Activated CD4-positive, alpha-beta T cell treated with anti-CD3 and anti-CD28 coated beads for 1 hour (primary cell): ENCODE measurements at places on chromosomes 16 and 17.

DNA sequence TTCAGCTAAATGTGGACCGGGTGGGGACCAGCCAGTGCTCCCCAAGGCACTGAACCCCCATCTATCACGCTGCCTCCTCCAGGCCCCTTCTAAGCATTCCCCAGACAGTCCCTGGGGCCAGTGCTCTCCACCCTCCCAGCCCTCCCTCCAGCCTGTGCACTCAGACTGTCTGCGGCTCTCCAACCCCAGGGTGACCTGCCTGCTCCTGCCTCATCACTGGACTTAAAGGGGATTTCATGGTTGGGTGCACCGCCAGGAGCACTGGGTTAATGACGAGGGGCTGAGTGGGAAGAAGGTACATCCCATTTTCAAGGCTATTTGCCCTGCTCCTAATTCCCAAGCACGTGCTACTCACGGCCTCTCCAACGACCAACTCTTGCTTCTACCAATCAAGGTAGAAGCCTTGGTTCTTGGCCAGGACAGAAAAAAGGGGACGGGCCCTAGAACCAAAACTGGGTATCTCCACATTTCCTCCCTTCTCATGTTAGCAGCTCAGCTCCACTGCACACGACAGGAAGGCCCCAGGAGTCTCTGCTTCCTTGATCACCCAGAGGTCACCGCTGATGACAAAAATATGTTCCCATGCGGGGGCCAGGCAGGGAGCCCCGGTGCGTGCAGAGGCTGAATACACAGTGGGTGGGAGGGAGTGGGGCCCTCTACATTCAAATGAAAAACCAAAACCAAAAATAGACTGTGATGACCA lies 3.5 kb upstream of the ABR start:
- no peak for DNase-seq

DNA sequence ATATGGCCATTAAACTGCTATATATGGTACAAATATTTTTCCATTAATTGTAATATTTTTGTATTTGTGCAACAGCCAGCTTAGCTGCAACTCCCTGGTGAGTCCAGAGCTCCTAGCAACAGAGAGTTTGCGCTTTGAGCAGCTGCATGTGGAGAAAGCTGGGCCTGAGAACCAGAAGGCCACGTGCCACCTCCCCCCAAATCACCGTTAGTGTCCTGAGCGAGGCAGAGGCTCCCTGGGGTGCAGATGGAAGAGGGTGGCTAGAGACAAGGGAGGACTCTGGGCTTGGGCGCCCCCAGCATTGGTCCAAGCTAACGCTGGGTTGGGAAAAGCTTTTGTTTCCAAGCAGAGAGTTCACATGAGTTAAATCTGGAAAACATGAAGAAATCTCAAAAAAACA lies 41.6 kb downstream of the HSBP1 start:
- DNase-seq = no peak

DNA sequence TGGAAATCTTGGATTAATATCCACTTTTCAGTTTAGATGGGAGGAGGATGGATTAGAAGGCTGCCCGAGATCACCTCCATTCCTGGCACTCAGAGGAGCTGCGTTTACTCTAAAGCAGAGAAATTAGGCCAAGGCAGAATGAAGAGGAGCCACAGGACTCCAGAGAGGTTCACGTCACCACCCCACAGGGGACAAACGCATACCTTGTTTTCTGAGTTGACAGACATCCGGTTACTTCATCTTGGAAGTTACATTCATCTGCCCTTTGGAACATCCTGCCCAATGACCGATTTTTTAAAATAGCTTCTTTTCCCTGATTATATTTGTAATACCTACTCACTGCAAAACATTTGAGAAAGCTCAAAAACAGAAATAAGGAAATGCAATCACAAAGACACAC lies 220.0 kb downstream of the SOX9 start:
- DNase-seq = no peak

DNA sequence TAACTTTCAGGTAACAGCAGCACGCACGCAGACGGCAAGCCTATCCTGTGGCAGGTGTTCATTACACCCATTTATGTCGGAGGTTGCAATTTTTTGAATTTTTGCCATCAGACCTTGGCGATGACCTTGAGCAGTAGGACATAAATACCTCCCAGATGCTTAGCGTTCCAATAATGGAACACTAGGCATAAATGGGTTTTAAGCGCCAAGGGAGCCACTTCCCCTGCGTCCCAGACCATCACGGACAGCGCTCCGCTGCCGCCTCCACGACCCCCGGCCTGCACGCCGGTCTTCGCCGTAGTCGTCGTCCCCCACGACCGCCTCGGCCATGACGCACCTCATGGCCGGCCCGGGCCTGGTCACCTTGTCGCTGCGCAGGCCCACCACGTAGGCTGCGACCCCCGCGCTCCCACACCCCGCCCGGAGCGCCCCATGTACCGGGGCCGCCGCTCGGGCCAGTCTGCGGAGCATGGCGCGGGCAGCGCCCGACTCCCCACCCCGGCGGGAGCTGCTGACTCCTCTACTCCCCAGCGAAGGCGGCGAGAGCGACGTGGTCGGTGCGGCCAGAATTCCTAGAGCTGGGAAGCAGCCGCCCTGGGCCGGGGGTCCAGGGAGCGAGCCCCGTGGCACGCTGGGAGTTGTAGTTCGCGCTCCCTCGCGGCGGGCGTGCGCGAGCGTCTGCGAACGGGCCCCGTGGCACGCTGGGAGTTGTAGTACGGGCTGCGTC lies 22.7 kb downstream of the TMEM235 start:
- DNase-seq = peak; percentile 75

DNA sequence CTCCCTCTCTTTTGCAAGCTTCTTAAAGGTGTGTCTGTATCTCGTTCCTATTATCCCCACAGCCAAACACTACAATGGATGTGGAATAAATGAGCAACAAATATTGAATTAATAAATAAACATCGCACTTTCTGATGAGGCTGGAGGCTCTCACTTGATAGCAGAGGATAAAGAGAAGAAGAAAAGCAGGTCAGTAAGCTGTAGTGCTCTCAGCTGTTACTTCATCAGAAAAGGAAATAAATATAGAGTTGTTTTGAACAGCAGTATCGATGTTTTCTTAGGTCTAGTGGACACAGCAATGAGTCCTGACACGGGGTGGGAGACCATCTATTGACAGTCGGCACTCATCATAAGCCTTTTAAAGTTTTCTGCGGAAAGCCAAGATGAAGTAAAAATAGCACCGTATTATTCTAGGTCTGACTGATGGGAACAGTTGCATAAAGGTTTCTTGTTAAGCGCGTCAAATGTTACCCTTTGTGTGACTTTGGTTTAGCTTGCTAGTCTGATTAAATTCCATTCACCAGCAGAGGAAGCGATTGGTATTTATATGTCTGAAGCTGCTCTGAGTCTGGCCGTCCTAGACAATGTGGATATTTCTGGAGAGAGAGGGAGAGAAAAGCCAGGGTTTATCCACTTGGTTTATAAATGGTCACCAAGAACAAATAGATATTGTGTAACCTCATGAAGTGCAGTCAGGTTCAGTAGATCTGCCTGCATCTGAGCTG lies 646.1 kb downstream of the CDH11 start:
- no peak for DNase-seq

GRCh38 chr17:230395-230770 lies 48.9 kb upstream of the DOC2B start:
- DNase-seq = no peak

- DNase-seq = no peak
These were observed 40.8 kb downstream of the HS3ST3A1 start for GRCh38 chr17:13560935-13561334.
